Dorsolateral prefrontal cortex (tissue), 122 donors: ENCODE measurements at places on chromosomes 4 and X. TPM values are rescaled to one million over a fixed set of nuclear protein-coding genes. Genes with fewer than 3 reads are reported as not detected.

FBXO8 gene
- 25.1 TPM for total RNA-seq

NUP54 gene
- 47.1 TPM for total RNA-seq

FRMD7 gene
- not detected for total RNA-seq

ARAP2 gene
- total RNA-seq = 166 TPM

HCCS gene
- 25.6 TPM for total RNA-seq

ATXN3L gene
- total RNA-seq = not detected

YY2 gene
- 1.5 TPM for total RNA-seq

HERC3 gene
- total RNA-seq = 55.5 TPM

ATP8A1 gene
- 167 TPM for total RNA-seq

ACOX3 gene
- total RNA-seq = 30.9 TPM

BMX gene
- 0.93 TPM for total RNA-seq

HSFX4 gene
- not detected for total RNA-seq

GPR143 gene
- 7.0 TPM for total RNA-seq

ANOS1 gene
- 10.9 TPM for total RNA-seq

DGKK gene
- not detected for total RNA-seq

CFAP47 gene
- 1.6 TPM for total RNA-seq

HPGDS gene
- 0.48 TPM for total RNA-seq

SLC16A2 gene
- total RNA-seq = 14.4 TPM

CCKAR gene
- 0.54 TPM for total RNA-seq

LRRC66 gene
- 1.9 TPM for total RNA-seq

ENPEP gene
- 1.3 TPM for total RNA-seq

TKTL2 gene
- not detected for total RNA-seq

S100G gene
- not detected for total RNA-seq

CXXC4 gene
- 18.3 TPM for total RNA-seq

USP17L30 gene
- not detected for total RNA-seq

F8A2 gene
- total RNA-seq = not detected

NIPAL1 gene
- 0.82 TPM for total RNA-seq

CEP135 gene
- total RNA-seq = 4.6 TPM

PDE5A gene
- 11.1 TPM for total RNA-seq

NDP gene
- 31.7 TPM for total RNA-seq

TCEAL2 gene
- 95.0 TPM for total RNA-seq
